Nephron progenitor cell (in vitro differentiated cells): ENCODE measurements at places on chromosomes 2 and 18.

DNA sequence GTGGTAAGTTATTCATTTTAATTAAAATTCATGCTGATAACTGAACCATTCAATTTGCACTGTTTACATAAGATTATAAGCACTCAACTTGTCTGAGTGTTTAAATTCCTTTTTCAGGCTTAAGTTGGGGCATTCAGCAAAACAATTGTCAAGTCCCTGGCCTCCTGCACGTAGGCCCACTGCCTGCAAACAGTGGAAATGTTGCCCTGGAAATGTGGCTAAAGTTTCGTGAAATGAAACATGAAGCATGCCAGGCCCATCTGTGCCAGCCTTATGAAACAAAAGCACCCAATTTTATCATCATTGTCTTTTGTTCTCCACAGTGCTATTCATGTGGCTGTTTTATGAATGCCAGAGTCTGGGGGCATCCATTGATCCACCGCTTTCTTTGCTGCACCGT is 163.7 kb downstream of the PTGR3 start:
- H3K27ac ChIP-seq: no peak overlapping the region
- peaks cover 41% of the 10 kb centered on the region for H3K4me1 ChIP-seq
- no peak for DNase-seq
- H3K36me3 ChIP-seq: peaks cover 4% of the 10 kb centered on the region
- no peak overlapping the region for H3K4me3 ChIP-seq

GRCh38 chr2:206462240-206462854 is 19.0 kb downstream of the ADAM23 start:
- peaks cover 4% of the 10 kb centered on the region for H3K4me1 ChIP-seq
- H3K4me3 ChIP-seq: no peak overlapping the region
- no peak overlapping the region for H3K27ac ChIP-seq

GRCh38 chr2:162232671-162233070 is 10.6 kb downstream of the FAP start:
- H3K27me3 ChIP-seq: no peaks in the 10 kb centered on the region
- H3K36me3 ChIP-seq: no peaks in the 10 kb centered on the region
- H3K27ac ChIP-seq: no peak overlapping the region
- peaks cover 7% of the 10 kb centered on the region for H3K4me1 ChIP-seq
- H3K4me3 ChIP-seq: no peak overlapping the region
- no peak for DNase-seq

GRCh38 chr2:67037655-67038054 is 359.5 kb upstream of the ETAA1 start:
- peak overlapping the region; percentile 83 for H3K27ac ChIP-seq
- H3K4me1 ChIP-seq: peaks cover 72% of the 10 kb centered on the region
- no peak overlapping the region for H3K4me3 ChIP-seq
- DNase-seq: peak; percentile 29

GRCh38 chr2:108270768-108271506 is 17.8 kb upstream of the SULT1C2 start:
- peaks cover 4% of the 10 kb centered on the region for H3K27me3 ChIP-seq
- no peak for DNase-seq
- H3K36me3 ChIP-seq: no peaks in the 10 kb centered on the region
- peak overlapping the region; percentile 83 for H3K27ac ChIP-seq

GRCh38 chr2:35415282-35415681 is 940.3 kb upstream of the CRIM1 start:
- H3K4me3 ChIP-seq: no peak overlapping the region
- H3K27ac ChIP-seq: no peak overlapping the region
- H3K4me1 ChIP-seq: no peaks in the 10 kb centered on the region
- no peaks in the 10 kb centered on the region for H3K27me3 ChIP-seq

GRCh38 chr2:102975996-102976975 is 214.5 kb downstream of the TMEM182 start:
- H3K27me3 ChIP-seq: peaks cover 3% of the 10 kb centered on the region
- H3K4me3 ChIP-seq: no peak overlapping the region
- peak; percentile 57 for DNase-seq
- no peaks in the 10 kb centered on the region for H3K36me3 ChIP-seq

DNA sequence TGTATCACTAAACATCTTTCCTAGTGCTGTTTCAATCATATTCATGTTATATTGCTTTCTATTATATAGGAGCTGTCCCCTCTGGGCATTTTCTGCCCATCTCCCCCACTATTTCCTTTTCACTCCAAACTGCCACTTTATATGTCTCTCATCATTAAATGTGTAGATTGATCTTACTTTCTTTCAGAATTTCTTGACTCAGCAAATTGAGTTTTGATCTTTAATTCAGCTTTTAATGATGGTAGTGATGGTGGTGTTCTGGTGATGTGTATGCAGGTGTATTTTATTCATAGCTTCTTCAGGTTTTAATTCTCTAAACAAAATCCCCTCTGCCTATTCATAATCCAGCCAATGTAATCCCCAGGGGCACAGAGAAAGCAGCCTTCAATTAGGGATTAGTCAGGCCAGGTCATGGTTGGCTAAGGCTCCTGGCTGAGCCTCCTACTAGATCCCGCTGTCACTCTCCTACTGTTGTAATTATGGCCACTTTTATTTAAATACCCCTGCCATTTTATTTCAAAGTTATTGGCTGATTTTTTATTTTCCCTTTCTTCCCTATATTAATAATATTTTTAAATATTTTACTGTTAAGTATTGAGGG is 325.4 kb downstream of the SPAG16 start:
- no peak overlapping the region for H3K27ac ChIP-seq
- no peaks in the 10 kb centered on the region for H3K4me1 ChIP-seq
- H3K27me3 ChIP-seq: peaks cover 6% of the 10 kb centered on the region
- H3K36me3 ChIP-seq: no peaks in the 10 kb centered on the region

DNA sequence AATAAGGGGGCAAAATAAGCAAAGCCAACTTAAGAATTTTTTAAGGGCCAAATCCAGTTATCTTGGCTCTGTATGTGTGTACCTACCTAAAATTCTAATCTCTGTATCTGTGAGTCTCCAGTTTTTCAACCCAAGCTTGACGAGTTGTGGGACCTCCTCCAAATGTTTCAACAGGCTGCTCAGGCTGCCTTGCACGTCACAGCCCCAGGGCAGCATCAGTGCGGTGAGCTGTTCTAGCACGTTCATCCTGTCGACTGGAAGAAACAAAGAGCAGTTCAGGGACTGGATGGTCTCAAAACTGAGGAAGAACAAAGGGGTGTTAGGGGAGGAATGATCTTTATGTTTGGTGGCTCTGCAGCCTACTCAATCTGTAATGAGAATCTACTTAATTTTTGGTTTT is 29.4 kb downstream of the NLRC4 start:
- no peaks in the 10 kb centered on the region for H3K27me3 ChIP-seq
- no peak overlapping the region for H3K4me3 ChIP-seq
- no peak overlapping the region for H3K27ac ChIP-seq
